ENCODE measurements at places on chromosomes 3 and 15.

GRCh38 chr3:42732829-42733459, 30.3 kb upstream of the HHATL start:
- no peak for DNase-seq

DNA sequence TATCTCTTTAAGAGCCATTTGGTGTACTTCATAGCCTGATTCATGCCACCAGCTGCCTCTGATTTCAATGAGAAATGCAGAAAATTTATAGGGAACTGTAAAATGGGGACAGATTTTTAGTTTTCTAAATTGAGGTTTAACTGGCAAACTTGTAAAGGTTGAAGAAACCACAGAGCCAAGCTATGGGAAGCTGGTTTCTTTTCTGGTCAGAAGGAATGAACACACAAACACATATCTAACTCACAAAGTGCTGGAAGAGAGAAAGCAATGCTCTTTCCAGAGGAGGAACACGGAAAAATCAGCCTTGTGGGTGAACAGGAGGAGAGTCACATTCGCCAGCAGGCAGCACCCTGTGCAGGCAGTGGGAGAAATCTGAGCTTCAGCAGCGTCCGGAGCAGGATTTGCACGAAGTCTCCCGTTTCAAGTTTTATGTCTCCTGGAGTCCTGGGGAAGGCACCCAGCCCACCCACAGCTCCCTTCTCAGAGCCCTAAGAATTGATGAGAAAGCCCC, 481 bp downstream of the MASP1 start:
- no peak for DNase-seq

DNA sequence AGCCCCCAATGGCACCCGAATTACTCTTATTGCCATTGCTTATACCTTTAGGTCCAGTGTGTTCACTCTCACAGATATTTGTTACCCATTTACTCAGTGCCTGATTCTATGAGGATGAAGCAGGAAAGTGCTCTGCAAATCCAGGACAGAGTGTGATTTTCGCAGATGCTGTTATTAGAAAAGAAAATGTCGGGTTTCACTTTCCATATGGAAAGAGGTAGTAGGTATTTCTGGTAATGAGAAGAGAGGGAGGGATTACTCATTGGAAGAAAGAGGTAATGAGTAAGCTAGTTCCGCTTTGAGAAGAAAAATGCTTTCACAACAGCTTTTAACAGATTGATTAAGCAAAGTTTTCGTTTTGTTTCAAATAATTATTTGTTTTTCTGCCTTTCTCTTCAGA, 336.3 kb upstream of the CFAP20DC start:
- DNase-seq, result no peak

DNA sequence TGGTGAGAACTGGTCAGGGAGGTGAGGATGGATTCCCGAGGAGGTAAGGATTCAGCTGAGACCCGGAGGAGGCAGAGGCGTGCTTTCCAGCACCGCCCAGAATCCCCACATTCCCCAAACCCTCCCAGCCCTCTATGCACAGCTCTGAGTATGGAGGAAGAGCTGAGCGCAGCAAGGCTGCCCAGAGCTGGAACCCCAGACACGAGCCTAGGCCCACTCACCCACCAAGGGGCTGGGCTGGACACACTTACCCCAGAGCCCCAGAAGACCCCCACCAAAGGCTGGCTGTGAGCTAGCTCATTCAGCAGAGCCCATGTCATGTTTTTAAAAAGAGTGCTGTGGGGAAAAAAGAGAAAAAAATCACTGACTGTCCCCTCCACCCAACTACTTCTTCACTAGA, 271.5 kb downstream of the XXYLT1 start:
- no peak for DNase-seq

DNA sequence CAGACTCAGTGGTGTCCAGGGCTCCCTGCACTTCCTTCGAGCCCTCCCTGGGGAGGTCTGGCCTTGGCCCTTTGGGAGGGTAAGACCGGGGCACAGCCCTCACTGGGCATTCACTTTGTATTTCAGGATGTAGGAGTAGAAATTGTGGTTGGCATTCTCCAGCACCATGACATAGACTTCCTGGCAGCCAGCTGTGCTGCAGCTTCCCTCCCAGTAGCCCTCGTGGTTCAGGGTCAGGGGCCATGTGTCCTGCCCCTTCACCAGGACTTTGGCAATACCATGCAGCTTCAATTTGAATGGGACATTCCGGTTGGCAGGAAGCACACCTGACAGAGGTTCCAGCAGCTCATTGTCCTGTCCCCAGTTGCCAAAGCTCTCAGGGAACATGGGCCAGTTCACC, 47.3 kb downstream of the KY start:
- no peak for DNase-seq

- no peak for DNase-seq
Observed at GRCh38 chr3:152348436-152349177, 79.9 kb downstream of the MBNL1 start.

- no peak for DNase-seq
Observed at GRCh38 chr3:111668888-111669488, 73.8 kb upstream of the ZBED2 start.

GRCh38 chr3:143810953-143811265, 37.4 kb downstream of the SLC9A9 start:
- DNase-seq, result no peak

DNA sequence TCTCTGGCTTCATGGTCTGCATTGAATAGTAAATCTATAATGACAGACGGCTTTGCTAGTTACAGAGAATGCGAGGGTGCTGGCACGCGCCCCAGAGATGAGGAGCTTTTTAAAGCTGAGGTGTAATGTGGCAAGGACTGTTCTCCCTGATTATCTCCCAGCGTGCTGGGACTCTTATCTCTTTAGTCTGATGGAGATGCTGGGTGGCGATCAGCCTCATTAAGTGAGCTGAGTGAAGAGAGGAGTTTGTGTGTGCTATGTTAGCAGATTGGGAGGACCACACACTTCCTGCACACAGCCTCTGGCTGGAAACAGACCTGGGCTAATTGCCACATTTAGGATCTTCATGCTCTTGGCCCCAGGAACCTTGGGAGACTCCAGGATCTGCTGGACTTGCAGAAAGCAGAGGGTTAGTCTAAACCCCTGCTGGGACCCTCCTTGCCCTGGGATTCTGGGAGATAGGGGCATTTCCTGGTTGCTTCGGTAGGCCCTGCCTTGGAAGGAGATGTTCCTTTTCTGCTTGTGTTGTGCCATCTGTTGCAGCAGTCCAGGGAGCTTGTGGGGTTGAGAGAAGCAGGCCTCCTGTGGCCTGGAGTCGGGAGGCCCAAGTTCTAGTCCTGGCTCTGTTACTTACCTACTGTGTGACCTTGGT, 15.0 kb downstream of the PDIA5 start:
- DNase-seq, result peak; percentile 82

- DNase-seq, result no peak
Observed at GRCh38 chr15:83285979-83286553, 1.6 kb upstream of the BNC1 start.

DNA sequence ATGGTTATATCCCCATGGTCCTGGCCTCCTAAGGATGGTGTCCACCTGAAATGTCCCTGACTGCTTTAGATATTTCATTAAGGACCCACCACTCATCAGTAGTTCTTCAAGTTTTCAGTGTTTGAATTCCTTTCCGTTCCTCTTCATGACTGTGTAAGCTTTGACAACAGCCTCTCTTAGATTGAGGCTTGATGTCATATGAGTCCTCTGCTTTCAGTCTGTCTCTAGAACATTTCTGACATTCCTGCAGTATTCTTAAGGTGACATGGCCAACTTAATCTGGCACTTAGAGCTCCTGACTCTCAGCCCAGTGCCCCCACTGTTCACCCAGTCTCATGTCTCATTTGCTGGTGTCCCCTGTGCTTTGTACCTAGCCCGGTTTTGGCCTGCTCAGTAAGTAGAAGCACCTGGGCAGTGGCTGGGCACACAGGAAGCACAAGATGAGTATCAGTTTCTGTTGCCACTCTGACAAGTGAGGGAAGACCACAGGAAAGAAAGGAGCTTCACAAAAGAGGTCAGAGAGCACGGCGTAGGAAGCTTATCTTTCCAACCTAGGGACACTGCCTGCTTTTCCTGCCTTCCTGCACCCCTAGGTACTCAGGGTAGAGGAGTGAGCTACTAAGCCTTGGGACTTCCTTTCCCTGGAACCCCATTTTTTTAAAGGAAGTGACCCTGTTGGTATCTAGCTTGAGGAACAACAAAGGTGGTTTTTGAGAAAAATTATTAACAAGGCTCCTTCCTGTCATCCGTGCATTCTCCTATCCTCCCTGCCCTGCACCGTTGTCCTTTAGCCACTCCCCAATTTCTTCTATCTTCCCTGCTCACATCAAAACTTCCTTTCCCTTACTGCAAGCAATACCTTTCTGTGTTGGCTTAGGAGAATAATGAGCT, 103.1 kb downstream of the KLHL25 start:
- no peak for DNase-seq

GRCh38 chr15:87805117-87805820, 451.3 kb downstream of the NTRK3 start:
- no peak for DNase-seq

- no peak for DNase-seq
Observed at GRCh38 chr3:113286524-113286923, 75.2 kb downstream of the BOC start.

DNA sequence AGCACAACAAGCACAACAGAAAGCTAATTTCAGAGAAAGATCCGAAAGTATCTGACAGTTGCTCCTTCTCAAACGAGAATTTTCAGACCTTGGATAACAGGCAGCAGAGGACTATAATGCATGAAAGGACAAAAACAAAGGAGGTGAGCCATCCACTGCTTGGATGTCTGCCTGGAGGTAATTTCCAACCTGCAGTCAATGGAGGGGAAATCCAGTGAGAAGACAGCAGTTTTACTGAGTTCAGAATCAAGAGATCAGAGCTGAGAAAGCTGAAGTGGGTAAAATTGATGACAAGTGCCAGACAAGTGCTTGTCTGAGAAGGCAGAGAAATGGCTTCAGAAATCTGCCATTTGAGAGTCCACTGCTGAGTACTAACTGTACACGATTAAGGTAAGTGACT, 22.1 kb downstream of the UBE3A start:
- no peak for DNase-seq

- no peak for DNase-seq
Observed at GRCh38 chr3:32901005-32901932, 50.2 kb upstream of the CCR4 start.

GRCh38 chr3:106703524-106703923, 673.7 kb upstream of the CCDC54 start:
- no peak for DNase-seq

DNA sequence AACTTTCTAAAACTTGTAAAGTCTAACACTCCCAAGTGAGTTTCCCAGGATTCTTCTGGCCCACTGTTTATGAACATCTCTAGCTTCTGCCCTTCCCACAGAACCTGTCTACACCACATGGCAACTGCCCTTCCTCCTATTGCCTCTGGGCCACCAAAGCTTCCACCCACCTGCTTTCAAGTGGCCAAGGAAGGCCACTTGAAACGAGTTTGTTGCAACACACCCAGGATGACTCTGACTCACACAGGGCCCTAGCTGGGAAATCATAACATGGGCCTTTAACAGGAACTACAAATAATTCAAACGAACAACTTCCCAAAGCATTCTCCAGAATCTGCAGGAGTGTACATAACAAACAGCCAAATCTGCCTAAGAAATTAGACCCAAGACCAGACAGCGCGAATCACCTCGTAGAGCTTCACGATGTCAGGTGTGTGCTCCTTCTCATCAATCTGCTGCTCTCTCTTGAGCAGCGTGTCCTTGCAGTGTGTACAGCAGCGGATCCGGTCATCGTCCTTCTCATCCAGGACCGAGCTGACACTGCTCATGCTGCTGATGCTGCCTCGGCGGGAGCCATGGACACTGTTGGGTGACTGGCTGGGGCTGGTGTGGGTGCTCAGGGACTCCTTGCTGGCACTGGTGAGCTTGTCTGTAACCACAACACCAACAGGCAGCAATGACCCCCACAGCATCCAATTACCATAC, 16.8 kb downstream of the RBSN start:
- no peak for DNase-seq

- no peak for DNase-seq
Observed at GRCh38 chr3:43866529-43867353, 176.0 kb downstream of the ABHD5 start.

DNA sequence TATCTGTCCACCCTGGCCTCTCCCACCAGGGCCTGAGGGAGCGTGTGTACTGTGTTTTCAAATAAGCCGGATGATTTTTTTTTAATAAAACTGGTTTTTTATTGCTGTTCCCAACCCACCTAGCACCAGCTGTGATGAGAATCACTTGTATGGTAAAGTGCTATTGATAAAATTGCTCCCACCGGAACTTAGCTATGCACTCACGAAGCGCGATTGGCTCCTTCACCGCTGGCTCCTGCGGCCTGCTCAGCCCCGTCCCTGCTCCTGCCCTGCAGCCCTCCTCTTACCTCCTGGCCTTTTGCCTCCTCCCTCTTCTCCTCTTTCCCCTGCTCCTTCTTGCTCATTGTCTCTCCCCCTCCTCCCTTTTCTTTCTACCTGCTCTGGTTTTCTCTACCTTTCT, 183.7 kb downstream of the TLE3 start:
- no peak for DNase-seq

DNA sequence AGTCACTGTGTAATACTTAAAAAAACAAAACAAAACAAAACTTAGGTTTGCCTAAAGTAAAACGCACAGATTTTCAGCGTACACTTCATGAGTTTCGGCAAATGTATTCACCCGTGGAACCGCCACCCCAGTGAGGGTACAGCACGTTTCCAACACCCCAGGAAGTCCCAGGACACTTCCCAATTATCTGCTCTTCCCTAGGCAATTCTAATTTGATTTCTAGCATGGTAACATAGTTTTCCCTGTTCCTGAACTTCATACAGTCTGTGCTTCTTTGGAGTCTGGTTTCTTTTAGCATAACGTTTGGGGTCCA, 497 bp upstream of the CLASP2 start:
- DNase-seq, result no peak

DNA sequence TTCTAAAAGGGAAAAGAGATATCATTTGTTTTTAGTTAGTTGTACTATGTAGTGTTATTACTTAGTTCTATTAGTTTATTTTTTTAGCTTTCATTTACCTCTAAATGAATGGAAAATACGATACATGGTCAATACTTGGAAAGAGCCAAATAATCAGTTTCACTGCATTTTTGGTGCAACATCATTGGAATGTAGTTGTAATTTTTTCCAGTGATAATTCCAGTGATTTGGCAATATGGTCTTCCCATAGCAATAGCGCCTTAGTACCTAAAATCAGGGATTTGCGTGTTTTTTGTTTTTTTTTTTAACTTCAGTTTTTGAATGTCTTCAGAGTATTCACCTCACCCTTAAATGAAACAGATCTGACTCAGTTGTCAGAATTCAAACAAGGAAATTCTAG, 41.8 kb downstream of the RAB8B start:
- no peak for DNase-seq

GRCh38 chr3:102105193-102105592, 255.9 kb downstream of the NFKBIZ start:
- DNase-seq, result no peak

DNA sequence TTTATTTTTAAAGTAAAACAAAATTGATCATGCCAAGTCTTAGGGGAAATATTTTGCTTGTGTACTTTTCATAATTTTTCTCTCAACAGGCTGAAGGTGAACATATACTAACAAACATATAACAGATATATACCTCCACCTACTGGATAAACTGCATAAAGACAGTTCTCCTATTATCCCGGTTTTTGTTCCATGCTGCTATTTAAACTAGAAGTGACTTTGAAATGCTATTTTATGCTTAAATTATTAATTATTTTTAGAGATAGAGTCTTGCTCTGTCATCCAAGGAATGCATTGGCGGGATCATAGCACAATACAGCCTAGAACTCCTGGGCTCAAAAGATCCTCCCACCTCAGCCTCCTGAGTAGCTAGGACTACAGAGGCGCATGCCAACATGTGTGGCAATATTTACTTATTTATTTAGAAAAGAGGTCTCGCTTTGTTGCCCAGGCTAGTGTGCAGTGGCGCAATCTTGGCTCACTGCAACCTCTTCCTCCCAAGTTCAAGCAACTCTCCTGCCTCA, 49.8 kb downstream of the ST3GAL6 start:
- DNase-seq, result no peak
